Left ventricle myocardium inferior (tissue), 1 donor: ENCODE measurements at places on chromosomes 3 and 15. TPM values are rescaled to one million over a fixed set of nuclear protein-coding genes. Genes with fewer than 3 reads are reported as not detected.

DAZL gene
- total RNA-seq: not detected

DNA sequence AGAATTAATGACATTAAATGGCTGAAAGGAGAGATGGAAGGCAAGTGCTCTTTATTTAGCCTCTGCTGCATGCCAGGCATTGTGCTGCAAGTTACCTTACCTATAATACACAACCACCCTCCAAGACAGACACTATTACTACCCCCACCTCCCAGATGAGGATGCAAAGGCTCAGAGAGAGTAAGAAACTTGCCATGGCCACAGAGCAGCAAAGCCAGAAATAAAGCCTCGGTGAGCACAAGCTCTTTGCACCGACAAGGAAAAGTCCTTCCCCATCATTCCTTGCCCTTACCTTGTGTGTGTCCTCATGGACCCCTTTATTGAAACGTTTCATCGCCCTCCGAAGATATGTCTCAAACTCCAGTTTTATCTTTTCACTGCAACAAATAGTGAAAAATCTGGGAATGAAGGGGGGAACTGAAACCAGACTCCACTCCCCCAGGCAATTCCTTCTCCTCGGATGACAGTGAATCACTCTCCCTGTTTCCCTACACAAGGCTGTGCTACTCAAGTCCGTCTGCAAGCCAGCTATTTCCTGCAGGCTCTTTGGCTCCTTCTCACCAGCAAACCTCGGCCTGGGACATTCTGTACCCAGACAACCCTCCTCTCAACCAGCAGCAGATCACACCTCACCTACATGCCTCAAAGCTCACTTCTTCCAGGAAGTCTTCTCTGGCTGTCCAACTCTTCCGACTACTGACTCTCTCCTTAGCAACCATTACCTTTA lies 11.4 kb downstream of the XPC start:
- DNase-seq: no peak

DNA sequence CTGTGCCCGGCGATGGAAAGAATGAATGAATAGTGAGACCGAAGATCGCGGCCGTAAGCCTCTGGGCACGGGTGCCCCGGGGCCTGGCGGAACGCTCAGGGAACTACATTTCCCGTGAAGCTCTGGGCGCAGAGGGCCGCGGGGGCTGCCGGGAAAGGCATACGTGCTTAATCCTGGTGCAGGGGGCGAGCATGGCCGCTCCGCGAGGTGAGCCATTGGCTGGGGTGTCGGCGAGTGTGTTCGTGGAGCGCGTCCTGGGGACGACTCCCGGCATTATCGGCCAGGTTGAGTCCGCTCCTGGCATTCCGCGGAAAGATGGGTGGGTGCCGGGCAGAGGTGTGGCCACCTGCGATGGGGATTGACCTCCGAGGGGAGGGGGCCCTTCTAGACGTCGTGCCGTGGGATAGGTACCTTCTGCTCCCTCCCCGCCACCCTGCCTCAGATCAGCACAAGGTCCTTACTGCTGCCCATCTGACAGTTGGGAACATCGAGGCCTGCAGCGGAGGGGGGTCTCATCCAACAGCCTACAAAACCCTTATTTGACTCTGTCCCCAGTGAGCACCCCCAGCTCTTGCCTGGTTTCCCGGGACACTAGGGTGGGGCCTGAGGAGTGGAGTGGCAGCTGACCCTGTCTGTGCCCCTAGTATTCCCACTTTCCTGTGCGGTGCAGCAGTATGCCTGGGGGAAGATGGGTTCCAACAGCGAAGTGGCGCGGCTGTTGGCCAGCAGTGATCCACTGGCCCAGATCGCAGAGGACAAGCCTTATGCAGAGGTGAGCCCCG lies at the start of gene MPI:
Gene MPI, plus strand, starts transcription at position 160 of the 782 bp plus-strand sequence. Its CDS starts 32 bp downstream, at position 192.
- DNase-seq: peak; percentile 88

DNA sequence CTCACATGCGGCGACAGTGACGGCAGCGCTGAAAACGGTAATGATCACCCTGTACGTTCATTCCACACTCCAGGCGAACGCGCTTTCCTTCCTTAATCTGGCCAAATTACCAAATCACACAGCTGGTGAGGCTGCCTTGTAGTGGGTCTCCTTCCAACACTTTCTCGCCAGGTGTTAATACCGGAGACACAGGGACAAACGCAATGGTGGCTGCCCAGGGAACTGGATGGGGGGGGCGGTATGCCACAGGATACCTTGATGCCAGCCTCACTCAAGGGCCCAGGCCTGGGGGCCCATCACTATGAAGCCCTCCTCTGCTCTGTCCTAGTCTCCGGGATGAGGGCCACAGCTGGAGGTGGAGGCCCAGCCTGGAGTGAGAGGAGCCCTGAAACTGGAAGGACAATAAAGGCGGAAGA lies 1.4 kb upstream of the CAMK2N2 start:
- no peak for DNase-seq

DNA sequence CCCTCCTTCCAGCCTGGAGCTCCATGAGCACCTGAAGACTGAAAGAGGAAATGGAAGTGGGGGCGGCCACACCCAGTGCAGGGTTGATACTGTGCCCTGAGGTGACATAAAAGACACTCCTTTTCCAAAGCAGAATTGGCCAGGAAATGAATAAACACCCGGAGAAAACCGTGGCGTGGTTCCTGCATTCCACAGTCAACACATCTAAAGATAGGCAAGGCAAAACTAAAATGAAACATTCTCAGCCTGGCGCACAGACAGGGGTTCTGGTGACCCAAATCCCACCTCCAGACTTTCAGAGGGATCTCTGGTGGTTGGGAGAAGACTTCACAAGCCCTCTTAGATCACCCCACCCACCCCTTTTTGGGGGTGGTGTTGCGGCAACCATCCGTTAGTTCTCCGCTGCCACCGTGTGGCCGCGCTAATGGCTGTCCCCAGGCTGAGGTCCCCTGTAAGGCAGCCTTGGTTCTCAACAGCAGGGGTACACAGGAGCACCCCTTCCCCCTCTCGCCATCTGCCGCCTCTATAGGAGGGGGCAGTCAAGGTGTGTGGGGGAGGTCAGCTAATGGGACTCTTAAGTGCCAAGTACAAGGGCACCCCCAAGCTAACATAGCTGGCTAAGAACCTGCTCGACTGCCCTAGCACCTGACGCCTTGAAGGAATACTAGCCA lies 2.5 kb upstream of the MST1R start:
- peak; percentile 36 for DNase-seq

TTLL13 gene
- 0.19 TPM for total RNA-seq

ZIC1 gene
- total RNA-seq: not detected

- no peak for DNase-seq
Observed at GRCh38 chr3:22617372-22617771, 585.8 kb upstream of the UBE2E2 start.

GRCh38 chr3:117761703-117762620 lies 1052.4 kb downstream of the TUSC7 start:
- DNase-seq: no peak

GRK7 gene
- not detected for total RNA-seq

DNA sequence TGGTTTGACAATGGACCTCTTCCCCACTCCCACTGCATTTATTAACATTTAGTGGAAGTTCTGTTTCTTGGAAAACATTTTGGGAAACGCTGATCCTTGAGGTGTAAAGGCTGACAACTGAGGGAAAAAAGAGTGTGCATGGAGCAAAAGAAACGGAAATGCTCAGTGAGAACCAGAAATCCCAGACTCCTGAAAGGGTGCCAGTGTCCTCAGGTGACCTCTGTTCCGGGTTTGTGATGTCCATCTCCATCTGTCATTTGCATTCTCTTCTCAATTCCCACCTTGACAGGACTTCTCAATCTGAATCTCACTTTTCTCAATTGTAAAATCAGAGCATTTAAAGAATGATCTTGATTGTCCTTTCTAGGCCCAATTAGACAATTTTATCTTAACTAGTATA lies 71.1 kb upstream of the FAM3D start:
- no peak for DNase-seq

DNA sequence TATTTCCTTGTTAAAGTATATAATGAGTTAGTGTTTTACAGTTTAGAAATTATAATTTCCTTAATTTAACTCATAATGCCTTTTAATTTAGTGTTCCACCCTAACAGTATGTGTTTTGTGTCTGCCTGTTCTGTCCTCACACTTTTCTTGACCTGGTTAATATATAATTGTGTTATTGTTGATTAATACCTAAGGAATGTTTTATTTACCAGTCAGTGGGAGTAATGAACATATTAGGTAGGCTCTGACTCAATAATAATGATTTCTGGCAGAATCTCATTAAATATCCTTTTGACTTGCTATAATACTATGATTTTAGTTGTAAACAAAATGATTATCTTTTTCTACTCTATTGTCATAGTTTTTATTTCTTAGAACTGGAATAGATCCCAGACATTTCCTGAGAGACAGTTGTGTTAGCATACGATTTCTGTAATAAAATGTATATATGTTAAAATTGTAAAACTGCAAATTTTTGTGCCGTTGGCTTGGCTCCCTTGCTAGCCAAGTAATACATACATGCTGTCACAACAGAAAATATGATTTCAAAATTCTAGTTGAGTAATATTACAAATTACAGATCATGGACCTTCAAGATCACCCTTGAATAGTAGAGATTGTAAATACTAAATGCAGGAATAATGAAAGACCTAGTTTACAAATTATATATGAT lies 51.9 kb downstream of the RASA2 start:
- no peak for DNase-seq

MTMR10 gene
- 28.8 TPM for total RNA-seq

DNA sequence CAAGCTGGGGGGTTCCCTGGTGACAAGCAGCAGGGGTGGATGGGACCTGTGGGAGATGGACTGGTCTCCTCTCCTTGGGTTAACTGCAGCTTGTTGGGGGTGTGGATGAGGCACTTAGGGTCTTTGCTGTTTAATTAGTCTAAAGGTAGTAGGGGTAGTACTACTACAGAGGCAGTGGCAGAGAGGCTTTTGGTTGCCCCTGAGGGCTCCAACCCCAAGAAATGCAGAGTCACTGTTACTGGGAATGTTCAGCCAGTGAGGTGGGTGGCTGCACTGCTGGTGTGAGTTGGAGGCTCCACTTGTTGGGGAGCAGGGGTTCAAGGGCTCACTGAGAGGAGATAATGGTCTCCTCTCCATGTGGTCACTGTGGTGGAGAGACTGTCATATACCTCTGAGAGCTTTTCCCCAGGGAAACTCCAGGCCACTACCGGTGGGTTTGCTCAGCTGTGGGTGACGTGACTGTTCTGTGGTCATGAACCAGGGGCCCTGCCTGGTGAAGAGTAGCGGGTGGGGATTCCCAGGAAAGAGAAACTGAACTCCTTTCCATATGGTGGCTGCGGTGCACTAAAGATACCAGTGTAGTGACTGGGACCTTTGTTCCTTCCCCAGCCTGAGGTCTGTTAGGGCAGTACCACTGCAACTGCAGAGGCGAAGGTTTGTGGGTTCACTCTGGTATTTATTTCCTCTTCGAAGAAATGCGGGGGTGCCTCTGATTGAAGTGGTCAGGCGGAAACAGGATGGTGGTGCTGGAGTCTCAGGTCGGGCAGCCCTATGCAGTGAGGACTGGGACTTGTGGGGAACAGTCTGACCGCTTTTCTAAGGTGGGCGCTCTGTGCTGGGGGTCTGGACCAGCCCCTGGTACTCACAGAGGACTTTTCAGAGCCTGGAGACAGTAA lies 68.9 kb upstream of the TNFSF10 start:
- no peak for DNase-seq

DNA sequence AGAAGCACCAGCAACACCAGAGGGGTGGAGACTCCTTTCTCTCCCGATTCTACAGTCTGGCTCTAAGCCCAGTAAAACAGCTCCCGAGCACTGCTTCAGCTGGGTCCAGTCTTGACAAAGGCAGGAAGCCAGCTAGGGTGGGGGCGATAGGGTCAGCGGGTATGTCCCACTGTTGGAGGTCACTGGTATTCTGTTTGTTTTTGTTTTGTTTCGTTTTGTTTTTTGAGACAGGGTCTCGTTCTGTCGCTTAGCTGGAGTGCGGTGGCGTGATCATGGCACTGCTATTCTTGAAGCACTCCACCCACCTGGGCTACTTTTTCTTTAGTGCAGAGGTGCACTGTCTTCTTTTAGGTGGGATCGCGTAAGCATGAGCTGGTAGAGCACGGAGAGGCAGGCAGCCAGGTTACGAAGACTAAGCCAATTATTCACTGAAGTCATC lies 16.3 kb downstream of the GCSAM start:
- peak; percentile 27 for DNase-seq

DNA sequence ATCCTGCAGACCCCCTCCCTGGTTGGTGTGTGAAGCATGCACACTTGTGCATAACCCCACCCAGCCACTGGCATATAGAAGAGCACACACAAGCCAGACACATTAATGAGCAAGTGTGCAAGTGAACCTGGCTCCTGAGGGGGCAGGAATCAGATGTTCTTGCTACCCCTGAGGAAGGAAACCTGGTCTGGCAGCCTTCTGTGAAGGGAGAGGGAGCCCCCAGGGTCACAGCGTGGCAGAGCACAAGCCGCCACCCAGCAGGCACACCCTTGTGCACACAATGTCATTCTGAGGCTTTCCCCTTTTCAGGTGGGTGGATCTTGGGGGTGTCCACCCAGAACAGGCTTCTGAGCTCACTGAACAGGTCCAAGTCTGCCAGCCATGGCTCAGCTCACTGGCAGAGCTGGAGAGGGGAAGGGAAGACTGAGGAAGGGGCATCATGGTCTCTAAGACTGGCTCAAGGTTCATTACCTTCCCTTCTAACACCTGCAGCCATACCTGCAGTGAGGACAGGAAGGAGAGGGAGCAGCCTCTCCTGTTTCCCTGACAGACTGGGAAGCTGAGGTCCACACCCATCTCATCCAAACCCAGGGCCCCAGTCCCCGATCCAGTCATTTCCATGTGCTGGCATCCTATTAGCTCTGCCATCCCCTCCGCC lies 31.6 kb upstream of the SEMA3F start:
- no peak for DNase-seq

- DNase-seq: no peak
Observed at GRCh38 chr15:49589030-49589429, 31.6 kb downstream of the FAM227B start.

- no peak for DNase-seq
Observed at GRCh38 chr15:62344806-62345539, 179.9 kb upstream of the C2CD4B start.

DNA sequence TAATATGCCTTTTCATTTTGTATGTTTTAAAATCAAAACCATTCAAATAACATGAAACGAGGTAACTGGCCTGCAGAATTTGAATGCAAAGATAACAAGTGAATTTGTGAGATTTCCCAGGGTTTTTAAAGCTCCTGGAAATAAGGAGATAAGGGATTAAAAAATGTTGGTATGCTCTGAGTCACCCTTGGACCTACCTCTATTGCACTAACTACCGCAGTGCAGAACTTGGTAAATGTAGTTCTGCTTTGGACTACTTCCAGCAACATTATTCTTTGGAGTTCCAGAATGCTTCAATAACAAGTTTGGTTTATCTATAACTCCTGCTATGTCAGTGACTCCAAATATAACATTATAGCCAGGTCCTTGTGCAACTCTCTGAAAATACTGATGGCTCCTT lies 201.7 kb downstream of the GAP43 start:
- no peak for DNase-seq

MCF2L2 gene
- total RNA-seq: 0.91 TPM

DNA sequence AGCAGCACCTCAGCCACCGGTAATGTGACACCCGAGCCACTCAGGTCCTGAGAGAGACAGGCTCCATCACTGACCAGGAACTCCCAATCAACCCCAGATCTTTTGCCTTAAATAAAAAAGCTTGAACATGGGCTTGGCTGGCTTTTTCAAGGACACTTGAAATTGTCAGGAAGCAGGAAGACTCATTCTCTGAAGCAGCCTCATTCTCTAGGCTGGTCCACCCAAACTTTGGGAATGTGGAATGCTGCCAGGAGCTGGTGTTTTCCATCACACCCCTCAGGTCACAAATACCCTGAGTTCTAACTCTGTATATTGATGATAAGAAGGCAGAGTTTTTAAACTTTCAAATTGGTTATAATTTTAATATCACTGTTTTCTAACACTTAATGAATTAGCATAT lies 17.0 kb downstream of the CXCR6 start:
- no peak for DNase-seq

- DNase-seq: no peak
Observed at GRCh38 chr3:18812316-18812715, 336.0 kb upstream of the KCNH8 start.
